T-helper 2 cell (primary cell): ENCODE measurements at places on chromosomes 11 and 22.

DNA sequence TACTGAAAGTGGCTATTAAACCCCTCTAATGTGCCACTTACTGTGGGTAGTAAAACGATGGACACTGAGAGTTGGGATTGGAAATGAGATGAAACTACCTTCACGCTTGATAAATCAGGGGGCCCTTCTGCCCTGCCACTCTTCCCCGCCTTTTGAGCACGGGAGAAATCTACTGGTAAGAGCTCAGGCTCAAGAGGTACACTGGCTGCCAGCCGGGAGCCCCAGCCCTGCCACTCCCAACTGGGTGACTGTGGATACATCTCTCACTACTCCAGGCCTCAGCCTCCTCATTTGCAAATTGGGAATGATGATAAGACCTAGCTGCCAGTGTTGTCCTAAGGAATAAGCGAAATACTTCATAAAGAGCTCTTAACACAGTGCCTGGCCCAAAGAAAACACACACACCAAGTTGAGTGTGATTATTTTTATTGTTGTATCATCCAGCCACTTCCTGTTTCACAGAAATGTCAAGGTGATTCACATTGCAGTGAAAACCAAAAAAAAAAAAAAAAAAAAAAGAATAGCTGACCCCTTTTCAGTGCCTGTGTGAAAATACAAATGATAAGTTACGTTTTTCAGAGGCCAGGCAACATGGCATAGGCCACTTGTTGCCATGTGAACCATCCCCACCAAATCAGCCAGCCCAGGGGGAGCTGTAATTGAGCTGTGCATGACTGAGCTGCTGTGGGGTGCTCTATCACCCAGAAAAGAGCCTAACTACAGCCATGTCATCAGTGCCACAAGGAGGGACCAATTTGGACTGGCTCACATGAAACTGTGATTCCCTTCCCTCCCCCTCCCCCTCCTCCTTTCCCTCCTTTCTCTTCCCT is 4.4 kb upstream of the ZNRD2 start:
- DNase-seq: no peak

DNA sequence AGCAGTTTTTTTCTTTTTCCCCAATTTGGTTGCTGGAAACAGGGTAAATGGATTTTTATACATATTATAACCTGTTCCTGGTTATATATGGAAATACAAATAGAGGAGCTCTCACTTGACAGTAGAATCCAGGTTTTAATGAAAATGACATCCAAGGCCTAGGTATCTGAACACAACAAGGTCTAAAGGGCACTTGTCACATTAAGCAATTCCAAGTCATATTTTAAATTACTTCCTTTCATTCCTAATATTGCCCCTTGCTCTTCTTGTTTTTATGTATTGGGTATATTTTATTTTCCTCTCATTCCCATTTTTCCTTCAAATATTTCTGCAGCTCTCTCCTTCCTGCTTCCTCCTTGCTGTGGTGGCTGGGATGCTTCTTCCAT is 27.1 kb downstream of the CTNND1 start:
- no peak for DNase-seq

DNA sequence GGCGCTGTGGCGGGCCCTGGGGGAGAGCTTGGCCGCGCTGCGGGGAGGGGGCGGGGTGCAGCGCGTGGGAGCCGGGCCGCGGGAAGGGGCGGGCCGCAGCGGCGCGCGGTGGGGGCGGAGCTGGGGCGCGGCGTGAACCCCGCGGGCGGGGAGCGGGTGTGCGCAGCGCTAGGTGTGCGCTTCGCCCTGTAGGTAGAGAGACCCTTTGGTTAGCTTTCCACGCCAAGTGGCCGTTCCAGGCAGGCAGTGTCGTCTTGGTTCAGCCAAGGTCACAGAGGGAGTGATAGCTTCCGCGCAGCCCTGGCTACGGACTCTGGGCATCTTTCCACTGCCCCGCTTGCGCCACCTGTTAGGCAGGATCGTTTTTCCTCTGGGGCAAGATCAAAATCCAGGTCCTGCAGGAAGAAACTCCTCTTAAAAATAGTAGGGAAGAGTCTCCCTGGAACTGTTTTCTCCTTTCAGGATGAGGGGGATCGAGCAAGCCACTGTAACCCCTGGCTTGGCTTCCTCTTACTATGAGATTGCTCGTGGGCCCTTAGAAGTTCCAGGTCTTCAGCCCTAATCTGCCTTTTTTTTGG is 434 bp downstream of the BANF1 start:
- DNase-seq: no peak

GRCh38 chr11:68266121-68266891 is 5.5 kb downstream of the C11orf24 start:
- no peak for DNase-seq

- no peak for DNase-seq
Observed at GRCh38 chr22:30392661-30393321, 4.0 kb upstream of the SEC14L2 start.

DNA sequence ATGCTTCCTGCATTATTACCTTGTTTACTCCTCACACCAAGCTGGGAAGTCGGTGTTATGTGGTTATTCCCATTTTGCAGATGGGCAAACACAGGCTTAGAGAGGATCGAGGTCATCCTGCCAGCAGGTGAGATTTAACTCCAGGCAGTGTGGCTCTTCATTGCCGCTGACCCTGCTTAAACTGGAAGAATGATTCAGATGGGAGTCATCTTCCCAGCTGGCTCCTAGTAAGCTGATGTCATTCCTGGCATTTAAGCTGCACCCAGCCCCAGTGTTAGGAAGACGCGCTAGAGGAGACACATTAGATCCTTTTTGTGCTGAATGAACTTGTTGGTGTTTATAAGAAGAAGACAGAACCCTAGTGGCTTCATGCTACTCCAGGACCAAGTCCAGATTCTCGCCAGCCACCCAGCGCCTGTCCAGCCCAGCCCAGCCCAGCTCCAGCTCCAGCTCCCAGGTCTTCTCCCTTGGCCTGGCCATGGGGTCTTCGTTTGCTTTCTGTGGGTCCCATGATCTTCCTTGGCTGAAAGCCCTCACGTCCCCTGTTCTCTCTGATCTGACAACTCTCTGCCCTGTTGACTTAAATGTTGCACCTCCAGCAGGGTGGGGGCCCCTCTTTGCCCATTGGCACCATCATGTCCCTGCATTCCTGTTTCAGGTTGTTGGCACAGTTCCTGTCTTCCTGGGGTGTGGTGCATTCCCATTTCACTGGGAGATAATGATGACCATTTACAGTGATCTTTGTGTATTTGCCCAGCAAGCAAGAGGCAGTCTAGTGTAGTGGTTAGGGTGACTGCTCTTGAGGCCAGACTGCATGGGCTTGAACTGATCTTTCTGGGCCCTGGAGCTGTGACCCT is 13.6 kb downstream of the PARVB start:
- DNase-seq: no peak

- peak; percentile 88 for DNase-seq
Observed at GRCh38 chr11:46936138-46937110, at the start of gene CSTPP1. CSTPP1 (plus strand) TSS chr11:46936761; CDS start chr11:46936806, 45 bp downstream.

- DNase-seq: peak; percentile 37
Observed at GRCh38 chr22:42074132-42074811, at the start of gene PHETA2. PHETA2 (plus strand) TSS chr22:42074248; CDS start chr22:42077294, 3,046 bp downstream.

- DNase-seq: no peak
Observed at GRCh38 chr22:49270595-49271368, 556.9 kb downstream of the BRD1 start.

GRCh38 chr11:118383657-118384056 is 17.7 kb upstream of the ATP5MG start:
- no peak for DNase-seq

DNA sequence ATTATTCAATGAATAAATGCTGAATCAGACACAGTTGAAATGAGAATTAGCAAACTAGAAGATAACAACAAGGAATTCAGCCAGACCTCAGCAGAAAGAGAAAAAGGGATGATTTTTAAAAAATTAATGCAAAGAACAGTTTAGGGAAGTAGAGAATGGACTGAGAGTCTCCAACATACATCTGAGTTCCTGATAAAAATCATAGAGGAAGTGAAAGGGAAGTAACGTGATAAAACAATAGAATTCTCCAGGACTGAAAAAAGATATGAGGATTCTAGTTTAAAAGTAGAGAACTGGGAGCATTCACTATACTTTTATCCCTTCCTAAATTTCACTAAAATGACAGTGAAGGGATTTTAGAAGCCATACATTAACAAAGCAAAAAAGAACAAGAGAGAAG is 592.0 kb downstream of the SOX6 start:
- no peak for DNase-seq

DNA sequence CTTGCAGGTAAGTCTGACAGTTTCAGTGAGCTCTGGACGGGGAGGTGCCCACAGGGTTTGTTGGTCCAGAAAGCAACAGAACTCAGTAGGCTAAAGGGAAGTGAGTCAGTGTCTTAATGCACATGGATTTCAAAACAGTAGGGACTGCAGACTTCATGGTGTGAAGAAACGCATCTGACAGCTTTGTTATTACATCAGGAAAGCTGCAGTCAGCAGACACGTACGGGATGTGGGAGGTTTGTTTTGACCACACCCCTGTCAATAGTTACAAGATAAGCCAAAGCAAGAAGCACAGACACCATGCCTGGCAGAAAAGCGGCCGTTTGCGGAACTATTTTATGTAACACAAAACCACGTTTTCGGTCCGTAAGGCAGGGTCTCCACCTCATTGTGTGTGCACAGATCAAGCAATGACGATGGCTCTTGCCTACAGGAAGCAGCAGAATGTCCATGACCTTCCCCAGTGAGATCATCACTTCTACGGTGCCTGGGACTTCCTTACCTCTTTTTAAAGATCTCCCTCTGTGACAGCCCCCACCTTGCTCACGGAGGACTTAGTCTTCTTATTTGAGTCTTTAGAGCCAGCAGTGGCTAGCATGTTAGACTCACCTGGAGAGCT is 58.2 kb upstream of the FTH1 start:
- DNase-seq: peak; percentile 96

GRCh38 chr11:130431801-130432200 is 3.4 kb upstream of the ADAMTS8 start:
- no peak for DNase-seq

DNA sequence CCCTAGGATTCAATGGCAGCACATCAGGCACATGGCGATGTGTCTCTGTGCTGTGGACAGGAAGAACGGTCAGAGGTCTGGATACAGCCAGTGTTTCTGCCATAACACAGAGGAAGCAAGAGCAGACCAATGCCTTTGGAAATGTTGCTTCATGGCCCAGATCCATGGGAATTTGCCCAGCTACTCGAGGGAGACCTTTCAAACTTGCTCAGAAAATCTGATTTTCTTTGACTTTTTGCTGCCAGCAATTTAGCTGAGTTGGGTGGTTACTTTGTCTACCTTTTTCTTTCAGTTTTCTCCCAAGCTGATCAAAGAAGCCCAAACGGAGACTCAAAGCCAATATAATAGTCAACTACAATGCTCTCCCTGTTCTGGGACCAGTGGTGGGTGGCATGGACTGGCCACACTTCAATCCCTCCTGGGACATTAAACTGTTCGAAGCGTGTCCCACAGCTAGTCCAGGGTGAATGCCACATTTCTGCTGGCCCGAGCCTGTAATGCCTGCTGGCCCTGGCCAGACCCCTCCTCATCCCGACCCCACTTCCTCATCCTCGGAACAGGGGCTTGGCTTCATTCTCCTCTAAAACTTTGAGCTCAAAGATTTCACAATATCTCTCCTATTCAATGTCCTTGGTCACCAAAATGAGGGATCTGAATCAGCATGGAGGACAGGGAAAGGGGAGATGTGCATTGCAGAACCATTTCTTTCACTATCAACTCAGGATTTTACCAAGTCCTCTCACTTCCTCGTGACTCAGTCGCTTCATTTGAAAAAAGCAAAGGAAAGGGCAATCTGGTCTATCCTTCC is 93.3 kb downstream of the ABTB2 start:
- DNase-seq: no peak

DNA sequence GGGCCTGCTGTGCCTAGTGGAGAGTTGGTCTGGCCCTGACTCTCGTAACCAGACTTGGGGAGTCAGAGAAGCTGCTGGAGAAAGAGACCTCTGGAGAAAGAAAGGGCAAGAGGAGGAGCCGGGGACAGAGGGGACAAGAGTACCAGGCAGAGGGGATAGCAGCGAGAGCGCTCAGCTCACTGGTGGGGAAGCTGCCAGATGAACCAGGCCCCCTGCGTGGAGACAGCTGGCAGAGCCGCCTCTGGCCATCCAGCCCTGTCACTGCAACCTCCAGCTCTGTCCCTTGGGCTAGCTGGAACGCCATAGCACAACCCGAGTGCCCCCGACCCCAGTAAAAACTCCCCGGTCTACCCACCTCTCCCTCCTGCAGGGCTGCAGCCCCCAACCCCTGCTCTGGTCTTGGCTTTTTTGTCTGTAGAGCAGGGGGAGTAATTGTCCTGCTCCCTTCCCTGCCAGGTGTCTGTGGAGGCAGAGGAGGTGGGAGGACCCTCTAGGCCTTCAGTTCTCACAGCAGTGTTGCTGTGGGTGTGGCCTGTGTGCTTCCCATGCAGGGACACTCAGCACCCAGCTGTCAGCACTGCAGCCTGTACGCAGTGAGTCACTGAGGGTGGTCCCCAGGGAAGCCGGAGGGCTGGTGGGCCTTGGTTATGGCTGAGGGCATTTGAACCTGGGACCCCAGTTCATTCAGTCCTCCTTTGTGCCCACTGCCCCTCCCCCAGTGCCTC is 4.8 kb upstream of the SUN2 start:
- no peak for DNase-seq

DNA sequence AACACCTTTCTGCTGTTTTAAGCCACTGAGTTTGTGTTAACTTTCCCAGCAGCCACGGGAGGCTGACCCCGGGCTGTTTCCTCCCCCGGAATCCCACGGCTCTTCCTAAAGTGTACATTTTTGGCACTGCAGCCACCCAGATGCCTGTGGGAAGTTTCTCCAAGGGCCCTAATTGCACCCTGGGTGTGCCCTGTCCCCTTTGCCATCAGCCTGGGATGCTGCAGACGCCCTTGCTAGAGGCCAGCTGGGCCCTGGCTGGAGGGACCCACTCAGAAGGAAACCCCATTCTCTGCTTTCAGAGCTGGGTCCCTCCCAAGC is 883.3 kb downstream of the BRD1 start:
- DNase-seq: no peak

DNA sequence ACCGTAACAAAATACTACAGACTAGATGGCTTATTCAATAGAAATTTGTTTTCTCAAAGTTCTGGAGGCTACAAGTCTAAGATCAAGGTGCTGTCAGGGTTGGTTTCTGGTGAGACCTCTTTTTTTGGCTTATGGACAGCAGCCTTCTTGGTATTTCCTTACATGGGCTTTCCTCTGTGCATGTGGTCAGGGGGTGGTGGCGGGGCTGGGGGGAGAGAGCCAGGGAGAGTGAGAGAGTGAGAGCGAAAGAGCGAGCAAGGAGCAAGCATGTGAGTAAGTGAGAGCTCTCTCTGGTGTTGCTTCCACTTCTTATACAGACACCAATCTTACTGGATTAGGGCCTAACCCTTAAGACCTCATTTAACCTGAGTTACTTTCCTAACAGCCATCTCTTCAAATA is 181.5 kb downstream of the TMEM135 start:
- DNase-seq: no peak

- no peak for DNase-seq
Observed at GRCh38 chr11:45097721-45098493, 48.5 kb upstream of the PRDM11 start.

GRCh38 chr11:69122630-69123431 is 32.9 kb upstream of the SMIM38 start:
- peak; percentile 2 for DNase-seq

DNA sequence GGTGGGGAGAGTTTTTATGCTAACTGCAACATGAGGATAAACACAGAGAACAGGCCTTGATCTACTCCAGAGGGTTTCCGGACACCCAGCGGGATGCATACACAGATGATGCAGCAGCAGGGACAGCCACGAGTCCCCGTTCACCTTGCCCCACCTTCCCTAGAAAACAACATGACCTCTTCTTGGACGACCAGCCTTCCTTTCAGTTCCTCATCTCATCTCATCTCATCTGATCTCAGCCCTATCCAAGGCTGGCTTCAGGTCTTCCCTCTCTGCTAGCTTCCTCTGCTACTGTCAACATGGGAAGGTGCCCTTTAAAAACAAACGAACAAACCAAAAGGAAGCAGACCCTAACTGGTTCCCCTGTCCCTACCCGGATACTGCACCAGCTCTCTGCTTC is 1356.2 kb downstream of the TBC1D22A start:
- no peak for DNase-seq
